ENCODE measurements at places on chromosomes 16 and 17.

- no peak for DNase-seq
Measured at GRCh38 chr17:5500247-5500588, 13.9 kb downstream of the MIS12 start.

- DNase-seq, result no peak
Measured at GRCh38 chr16:18041864-18042834, 294.4 kb downstream of the NPIPA8 start.

GRCh38 chr16:7363422-7364417 is 31.1 kb downstream of the RBFOX1 start:
- no peak for DNase-seq

GRCh38 chr17:47884905-47885730 is 10.9 kb upstream of the SP2 start:
- DNase-seq, result no peak

DNA sequence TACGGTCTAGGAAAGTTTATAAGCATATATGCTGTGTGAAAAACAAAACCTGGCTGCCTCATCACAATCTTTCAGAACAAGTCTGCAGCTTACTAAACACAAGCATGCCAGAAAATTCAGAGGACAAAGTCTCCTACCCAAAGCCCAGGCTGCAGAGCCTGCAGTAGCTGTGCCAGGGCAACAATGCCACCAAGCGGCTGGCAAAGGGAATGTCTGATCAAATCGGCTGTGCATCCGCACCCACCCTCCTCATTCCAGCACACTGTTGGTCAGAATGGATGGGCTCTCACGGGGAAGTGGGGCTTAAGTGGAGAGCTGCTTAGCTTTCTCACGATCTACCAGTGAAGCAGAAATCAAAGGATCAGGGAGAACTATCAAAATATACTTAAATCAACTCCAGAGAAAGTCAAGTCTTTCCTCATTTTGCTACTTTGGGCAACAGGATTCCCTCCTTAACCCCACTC is 73.5 kb downstream of the CYTH1 start:
- peak; percentile 59 for DNase-seq

- DNase-seq, result no peak
Measured at GRCh38 chr16:84786605-84787262, 33.1 kb upstream of the CRISPLD2 start.

DNA sequence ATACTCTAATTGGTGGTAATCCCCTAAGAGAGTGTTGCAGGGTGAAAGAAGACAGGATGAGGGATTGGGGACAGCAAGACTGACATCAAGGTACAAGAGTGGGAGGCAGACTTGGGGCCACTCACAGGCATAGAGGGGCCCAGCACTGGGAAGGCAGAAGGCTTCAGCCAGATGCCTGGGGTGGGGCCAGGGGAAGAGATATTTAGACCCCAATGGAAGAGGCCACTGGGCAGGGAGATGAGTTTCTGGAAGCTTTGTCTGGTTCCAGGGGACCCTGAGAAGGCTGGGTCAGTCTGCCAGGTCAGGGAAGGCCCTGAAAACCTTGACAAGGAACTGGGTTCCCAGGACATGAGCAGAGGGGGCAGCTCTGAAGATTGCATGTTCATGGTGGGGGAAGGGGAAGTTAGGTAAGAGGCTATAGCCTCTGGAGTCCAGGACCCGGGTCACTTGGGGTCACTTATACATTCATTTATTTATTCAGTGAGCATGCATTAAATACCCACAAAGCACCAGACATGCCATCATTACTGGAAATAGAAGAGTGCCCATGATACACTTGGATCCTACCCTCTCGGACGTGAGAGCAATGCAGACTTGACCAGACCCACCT is 92.9 kb downstream of the TMEM132E start:
- no peak for DNase-seq

DNA sequence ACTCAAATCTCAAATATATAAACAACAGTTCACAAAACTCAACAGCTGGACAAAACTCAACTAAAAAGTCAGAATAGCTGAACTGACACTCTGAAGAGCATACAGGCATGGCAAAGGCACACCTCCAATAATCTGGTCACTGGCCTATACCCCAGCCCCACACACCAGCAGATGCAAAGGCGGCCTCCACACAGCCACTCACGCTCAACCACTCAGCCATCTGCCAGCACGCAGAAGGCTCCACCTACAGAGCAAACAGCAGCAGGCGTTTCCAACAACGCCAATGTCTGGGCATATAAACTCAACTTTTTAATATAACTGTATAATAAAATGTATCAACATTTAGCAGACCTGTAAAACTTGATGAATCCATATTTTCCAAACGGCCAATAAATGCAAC is 17.2 kb downstream of the USP7 start:
- DNase-seq, result no peak

- no peak for DNase-seq
Measured at GRCh38 chr16:9363520-9363919, 272.1 kb downstream of the HAPSTR1 start.

- no peak for DNase-seq
Measured at GRCh38 chr17:49403514-49404289, 11.0 kb downstream of the PHB1 start.

DNA sequence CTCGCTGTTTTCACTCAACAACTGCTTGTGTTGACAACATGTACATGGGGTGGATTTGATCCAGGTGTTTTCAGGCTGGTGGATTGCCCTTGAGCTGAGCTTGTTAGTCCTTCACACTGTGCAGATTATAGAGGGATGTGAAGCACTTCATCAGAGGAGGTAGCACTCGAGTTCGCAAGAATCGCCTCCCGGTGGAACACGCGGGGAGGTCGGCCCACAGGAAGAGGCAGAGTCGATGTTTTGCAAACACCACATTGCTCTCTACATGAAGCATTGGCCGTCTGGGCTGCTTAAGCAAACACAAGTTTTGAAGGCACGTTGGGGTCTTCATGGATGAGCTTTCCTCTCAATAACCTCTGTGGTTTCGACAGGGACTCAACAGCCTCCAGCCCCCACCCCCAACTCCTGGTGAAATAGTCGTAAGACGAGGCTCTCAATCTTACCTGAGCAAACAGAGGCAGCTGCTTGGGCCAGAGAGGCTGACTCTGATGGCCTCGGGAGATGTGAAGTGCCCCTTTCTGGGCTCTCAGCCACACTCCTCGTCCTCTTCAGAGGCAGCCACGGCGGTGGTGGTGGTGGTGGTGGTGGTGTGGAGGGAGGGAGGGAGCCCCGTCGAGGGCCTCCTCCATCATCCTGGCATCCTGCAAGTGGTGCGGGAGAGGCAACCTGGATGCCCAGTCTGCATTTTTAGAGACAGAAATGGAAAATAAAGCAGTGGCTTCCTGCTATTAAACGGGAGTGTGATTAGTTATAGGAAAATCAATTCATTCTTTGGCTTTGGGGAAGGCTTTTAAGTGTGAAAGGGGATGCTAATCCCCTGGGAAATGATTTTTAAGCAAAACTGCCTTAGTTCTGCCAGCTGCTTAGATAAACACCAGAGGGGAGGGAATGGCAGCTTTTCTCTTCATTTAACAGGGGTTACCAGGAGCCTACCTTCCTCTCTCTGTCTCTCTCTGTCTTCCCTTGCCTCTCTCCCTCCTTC is 552.5 kb upstream of the EEF2KMT start:
- no peak for DNase-seq

DNA sequence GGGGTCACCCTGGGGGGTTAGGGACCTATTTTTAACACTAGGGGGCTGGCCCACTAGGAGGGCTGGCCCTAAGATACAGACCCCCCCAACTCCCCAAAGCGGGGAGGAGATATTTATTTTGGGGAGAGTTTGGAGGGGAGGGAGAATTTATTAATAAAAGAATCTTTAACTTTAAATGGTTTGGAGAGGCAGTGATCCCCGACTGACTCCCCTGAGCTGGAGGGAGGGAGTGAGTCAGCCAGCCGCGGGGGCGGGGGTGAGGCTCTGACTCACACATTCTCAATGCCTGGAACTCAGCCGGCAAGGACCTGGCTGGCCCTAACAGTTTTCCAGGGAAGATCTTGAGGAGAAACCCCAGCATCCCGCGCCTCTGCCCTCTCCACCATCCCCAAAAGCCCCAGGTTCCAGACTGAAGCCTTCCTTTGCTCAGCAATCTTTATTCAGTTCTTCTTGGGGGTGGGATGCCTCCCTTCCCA is 1.5 kb downstream of the HCFC1R1 start:
- peak; percentile 89 for DNase-seq

DNA sequence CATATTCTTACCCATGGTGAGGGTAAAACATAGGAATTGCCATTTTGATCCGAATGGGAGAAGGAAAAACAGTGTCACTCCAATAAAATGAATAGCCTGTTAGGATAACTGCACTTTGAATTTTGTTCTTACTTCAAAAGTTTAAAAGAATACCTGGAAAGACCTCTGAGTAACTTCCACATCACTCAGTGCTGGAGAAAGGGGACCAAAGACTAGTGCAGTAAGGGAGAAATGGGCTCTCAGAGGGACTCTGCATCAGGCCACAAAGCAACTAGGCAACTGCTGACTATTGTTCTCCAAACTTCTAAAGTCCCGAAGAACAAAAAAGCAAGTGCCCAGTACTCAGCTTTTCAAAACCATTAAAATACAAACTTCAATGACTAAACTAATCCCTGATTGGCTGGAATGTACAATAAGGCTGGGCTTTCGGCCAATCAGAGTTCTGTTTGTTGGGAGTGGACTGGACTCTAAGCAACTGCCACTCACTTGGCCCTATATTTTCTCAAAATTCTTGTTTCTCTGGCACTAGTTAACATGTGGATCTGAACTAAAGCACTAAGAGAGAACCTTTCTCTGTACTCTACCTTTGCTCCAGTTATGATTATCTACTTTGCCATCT is 6.2 kb downstream of the DNAJC7 start:
- DNase-seq, result no peak

GRCh38 chr17:39634384-39634871 is 2.5 kb upstream of the STARD3 start:
- DNase-seq, result no peak

DNA sequence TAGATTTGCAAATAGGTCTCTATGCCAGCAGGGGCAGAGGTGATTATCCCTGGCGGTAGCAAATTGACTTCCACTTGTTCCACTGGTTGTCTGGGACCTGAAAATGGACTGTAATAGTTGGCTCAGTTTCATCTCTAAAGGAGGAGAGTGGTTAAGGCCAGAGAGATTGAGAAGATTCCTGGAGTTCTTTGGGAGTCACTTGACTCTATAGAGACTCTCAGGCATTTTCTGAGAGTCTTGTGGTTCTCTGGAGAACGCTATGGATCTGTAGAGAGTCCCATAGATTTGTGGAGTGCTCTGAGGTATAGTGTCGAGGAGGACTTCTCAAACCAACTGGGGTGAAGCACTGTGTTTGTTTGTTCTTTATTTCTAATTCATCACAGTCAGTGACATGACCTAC is 8.9 kb upstream of the PMP22 start:
- DNase-seq, result no peak

DNA sequence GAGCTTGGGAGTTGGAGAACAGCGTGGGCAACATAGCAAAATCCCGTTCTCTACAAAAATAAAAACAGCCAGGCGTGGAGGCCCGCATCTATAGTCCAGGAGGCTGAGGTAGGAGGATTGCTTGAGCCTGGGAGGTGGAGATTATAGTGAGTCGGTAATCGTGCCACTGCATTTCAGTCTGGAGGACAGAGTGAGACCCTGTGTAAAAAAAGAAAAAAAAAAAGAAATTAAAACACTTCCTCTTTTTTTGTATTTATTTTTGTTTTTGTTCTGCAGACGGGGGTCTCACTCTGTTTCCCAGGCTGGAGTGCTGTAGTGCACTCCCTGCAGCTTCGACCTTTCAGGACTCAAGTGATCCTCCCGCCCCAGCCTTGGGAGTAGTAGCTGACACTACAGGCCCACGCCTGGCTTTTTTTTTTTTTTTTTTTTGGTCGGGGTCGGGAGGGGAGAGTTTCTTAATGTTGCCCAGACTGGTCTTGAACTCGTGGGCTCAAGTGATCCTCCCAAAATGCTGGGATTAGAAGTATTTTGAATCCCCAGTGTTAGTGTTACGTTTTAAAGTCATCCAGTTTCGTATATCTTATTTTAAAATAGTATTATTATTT is 1.5 kb downstream of the IST1 start:
- no peak for DNase-seq

DNA sequence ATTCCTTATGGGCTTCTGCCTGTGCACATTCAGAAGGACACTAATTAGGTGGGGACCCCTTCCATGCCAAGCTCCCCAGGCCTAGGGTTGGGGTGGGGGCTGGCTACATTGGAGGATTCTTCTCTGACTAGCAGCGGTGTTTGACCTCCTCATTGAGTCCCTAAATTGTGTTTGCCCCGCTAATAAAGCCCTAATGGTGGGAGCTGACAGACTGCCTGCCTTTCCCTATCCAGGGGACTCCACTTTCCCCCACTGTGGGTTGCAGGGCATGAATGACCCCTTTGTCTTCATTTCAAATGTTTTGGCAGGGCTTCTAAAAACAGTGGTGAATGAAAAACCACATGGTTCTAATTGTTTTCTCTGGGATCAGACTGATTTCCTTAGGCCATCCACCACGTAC is 476.8 kb upstream of the CDH11 start:
- DNase-seq, result no peak

DNA sequence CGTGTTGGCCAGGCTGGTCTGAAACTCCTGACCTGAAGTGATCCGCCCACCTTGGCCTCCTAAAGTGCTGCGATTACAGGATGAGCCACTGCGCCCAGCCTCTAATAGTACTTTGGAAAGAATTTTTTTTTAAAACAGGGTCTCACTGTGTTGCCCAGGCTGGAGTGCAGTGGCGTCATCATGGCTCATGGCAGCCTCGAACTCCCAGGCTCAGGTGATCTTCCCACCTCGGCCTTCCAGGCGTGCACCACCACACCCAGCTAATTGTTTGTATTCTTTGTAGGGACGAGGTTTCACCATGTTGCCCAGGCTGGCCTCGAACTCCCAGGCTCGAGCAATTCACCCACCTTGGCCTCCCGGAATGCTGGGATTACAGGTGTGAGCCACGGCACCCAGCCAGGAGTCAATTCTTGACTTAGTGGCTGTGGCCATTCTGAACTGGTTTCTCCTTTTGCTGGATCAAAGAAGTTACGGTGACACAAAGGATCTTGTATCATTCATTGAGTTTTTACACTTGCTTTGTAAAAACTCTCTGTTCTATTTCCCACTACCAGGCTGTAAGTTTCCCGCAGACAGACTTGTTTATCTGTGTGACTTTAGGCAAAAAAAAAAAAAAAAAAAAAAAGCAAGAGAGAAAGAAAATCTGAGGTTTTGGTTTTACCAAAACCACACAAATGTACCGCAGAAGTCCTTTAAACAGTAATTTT is 12.7 kb upstream of the COTL1 start:
- DNase-seq, result no peak

DNA sequence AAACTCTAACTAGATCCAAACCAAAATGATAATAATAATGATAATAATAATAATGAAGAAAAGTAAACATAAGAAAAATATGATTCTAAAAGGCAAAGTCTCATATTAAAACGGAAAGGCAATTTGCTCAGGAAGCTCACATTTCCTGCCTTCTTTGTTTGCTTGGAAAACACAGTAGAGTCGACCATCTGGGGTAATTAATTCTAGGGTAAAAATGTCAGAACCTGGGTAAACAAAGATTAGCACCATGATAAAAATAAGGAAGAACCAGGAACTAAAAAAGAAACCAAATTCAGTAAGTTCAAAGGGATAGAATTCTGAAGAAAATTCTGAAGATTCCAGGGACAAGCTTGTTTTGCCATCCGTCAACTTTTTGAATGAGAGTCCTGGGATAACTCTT is 16.2 kb downstream of the KRABD2 start:
- DNase-seq, result no peak

GRCh38 chr17:77068915-77069314 is 71.9 kb upstream of the SEC14L1 start:
- DNase-seq, result no peak
